Stimulated activated CD4-positive, alpha-beta T cell treated with anti-CD3 and anti-CD28 coated beads, Interleukin-15, amount 100 ng/mL, for 1 hour (primary cell): ENCODE measurements at places on chromosomes 1 and 21.
A peak's percentile ranks its signal among the peaks of the same experiment; 100 is the strongest.

GRCh38 chr1:111097356-111098099 lies 42.4 kb downstream of the DRAM2 start:
- DNase-seq, result no peak

DNA sequence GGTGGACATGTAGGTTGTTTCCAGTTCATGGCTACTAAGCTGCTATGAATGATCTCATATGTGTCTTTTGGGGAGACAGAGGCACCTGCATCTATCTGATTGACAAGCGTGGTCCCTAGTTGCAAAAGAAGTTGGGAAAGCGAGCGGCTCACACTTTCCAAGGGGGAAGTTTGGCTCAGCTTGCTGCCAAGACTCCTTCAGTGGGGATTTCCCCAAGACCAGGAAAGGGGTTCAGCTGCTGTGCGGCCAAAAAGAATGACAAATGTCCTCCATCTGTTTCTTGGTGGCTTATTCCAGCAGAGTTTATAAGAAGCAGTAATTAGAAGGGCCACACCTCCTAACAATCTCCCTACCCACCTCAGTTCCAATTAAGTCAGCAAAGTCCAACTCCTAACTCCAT lies 128.5 kb upstream of the GALNT2 start:
- DNase-seq, result no peak

- DNase-seq, result no peak
Measured at GRCh38 chr1:28104866-28105467, 16.6 kb upstream of the EYA3 start.

- no peak for DNase-seq
Measured at GRCh38 chr1:114828251-114828650, 26.4 kb upstream of the SYCP1 start.

GRCh38 chr1:226370144-226370923 lies 37.6 kb downstream of the PARP1 start:
- no peak for DNase-seq

DNA sequence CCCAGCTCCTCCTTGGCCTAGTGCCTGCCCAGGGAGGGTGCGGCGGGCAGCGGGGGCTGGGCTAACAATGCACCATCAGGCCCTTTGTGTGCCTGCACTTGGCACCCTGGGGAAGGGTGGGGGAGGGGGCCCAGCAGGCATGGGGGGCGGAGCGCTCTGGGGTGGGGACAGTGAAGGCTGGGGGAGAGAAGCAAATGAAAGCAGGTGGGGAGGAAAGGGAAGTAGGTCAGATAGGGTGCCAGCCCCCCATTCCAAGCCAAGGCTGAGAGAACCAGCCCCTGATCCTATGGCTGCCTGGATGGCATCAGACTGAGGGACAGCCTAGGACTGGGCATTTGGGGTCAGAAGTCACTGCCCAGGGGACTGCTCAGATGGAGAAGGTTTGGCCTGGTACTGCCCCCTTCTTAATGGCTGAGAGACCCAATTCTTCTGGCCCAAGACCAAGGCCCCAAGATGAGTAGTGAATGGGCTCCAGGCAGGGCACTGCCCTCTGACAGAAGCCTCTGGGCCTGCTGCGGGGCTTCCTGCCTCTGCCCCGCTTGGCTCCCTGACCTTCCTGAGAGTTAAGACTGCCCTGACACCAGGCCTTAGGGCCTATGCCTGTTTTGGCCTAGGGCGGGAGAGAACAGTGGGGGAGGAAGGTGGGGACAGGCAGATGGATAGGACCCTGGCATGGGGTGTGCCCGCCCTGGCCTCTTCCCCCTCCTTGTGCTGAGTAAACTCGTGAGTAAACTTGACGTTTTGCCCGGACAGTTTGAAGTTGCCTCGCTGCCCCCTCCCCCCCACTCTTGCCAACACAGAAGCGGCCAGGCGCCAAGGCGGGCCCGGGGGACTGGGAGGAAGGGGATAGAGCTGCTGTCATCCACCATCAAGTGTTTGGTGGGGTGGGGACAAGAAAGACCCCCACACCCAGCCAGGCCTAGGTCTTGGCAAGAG lies 2.7 kb downstream of the ZBTB7B start:
- DNase-seq, result no peak

GRCh38 chr1:89635825-89636815 lies 3.2 kb downstream of the LRRC8C start:
- DNase-seq, result no peak

DNA sequence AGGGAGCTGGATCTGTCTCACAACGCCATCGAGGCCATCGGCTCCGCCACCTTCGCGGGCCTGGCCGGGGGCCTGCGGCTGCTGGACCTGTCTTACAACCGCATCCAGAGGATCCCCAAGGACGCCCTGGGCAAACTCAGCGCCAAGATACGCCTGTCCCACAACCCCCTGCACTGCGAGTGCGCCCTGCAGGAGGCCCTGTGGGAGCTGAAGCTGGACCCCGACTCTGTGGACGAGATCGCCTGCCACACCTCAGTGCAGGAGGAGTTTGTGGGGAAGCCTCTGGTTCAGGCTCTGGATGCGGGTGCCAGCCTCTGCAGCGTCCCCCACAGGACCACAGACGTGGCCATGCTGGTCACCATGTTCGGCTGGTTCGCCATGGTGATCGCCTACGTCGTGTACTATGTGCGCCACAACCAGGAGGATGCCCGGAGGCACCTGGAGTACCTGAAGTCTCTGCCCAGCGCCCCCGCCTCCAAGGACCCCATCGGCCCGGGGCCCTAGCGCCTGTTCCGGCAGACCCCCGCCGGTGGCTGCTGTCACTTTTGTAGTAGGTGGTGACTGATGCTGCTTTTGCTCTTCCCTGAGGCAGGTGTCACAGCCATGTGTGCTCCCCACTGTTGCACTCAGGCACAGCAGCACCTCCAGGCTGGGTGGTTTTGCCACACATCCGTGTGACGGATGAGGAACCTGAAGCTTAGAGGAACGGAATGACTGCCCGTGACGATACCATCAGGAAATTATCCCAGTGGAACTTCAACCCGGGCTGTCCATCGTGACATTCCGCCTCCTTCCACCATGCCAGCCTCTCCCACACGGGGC lies 1.8 kb downstream of the LRRC3 start:
- no peak for DNase-seq

GRCh38 chr1:160117300-160117699 lies 1.7 kb downstream of the ATP1A2 start:
- no peak for DNase-seq

DNA sequence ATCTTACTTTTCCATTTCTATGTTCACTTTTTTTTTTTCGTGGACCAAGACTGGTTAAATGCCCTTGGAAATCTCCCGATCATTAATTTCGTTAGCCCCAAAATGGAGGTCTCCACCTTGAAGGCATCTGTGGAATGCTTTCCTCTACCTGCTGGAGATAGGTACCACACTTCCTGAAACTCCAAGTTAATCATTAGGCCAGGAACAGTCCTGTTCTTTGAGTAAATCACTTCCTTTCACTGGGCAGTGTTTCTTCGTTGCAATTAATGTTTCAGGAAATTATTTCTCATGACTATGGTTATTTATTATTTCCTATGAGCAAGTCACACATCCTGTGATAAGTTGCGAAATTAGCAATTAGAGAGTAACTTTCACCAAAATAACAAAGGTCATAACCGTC lies 225.2 kb upstream of the LYPLAL1 start:
- DNase-seq, result no peak

GRCh38 chr1:164720440-164721227 lies 161.7 kb downstream of the PBX1 start:
- no peak for DNase-seq

DNA sequence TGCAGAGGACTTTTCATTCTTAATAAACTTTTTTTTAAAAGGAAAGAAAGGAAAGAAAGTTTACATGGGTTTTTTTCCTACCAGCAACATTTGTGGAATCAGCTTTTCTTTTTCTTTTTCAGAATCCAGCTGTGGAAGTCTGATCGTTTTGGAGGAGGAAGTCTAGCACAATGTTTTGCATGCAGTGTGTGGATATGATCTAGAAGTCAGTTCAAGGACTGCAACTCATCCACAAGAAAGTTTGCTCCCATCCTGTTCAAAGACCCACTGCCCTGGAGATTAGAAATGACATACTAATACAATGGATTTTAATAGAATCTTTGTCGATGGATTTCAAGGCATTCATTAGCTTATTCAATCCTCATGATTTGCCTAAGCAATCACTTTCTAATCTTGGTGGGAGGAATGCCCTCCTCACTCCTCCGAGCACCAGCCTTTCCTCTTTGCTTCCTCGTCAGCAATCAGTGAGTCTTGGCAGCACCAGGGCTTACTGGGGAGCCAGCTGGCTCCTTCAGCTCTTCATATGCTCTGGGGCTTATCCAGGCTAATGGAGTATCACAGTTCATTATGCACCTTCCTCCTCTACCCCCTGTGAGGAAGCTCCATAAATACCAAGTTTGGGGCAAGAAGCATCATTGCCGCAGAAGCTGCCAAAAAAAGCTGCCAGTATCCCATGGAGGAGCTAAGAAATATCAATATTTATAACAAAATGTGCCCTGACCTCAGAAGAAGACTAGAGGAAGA lies 392.3 kb upstream of the PKN2 start:
- DNase-seq, result no peak

DNA sequence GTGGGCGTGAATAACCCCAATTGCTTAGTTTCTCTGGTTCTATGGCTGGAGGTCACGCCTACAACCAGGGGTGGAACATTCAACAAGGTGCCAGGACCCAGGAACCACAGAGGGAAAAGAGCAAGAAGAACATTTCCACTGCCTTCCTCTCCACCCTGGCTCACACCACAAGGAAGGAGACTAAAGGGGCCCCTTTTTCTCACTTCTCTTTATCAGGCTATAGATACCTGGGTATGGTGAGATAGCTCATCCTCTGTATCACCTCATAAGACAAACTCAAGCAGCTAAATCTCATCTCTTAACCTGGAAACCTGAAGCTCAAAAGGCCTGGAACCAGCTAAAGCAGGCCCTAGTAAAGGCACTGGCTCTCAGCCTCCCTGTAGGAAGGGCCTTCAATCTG lies 438.8 kb upstream of the OLFM3 start:
- DNase-seq, result no peak

DNA sequence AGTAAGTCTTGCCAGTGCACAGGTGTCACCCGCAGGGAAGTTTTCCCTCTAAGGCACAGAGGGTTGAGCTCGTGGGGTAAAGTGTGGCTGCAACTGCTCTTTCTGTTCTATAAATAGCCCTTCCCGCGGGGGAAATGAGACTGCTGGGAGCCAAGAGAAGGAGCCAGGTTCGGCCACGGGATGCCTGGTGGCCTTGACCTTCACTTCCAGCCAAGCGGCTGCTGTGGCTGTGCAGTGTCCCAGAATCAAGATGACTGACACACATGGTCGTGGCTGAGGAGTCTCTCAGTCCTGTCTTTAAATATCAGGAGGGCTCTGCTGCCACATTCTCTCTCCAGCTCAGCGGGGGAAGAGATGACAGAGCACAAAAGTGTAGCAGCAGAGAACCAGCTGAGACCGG lies 154.1 kb upstream of the VAMP3 start:
- DNase-seq, result no peak

DNA sequence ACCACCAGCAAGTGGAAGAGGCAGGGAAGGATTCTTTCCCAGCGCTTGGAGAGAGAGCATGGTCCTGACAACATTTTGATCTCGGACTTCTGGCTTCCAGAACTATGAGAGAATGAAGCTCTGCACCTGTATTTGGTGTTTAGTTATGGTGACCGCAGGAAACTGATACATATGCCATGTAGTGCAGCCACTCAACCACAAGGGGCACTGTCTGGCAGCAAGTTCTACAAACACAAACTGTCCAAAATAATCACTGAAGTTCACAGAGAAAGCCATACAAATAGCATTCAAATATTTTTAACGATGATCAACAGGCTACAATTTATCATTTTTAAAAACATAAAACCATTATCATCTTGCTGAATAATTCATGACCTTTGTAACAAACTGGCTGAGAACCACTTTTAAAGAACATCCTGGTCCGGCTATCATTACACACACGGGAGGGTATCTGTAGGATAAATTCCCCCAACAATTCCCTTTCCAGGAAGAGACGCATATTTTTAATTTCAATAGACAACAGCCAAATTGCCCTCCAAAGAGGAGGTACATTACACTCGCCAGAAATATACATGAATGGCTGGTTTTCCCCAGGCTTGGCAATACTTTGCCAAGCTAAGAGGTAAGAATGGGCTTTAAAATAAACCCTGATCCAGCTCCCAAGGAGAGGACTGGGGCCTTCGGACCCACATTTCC lies 9.2 kb upstream of the CBR3 start:
- peak; percentile 30 for DNase-seq

- no peak for DNase-seq
Measured at GRCh38 chr1:235127732-235128455, 743 bp downstream of the TOMM20 start.

DNA sequence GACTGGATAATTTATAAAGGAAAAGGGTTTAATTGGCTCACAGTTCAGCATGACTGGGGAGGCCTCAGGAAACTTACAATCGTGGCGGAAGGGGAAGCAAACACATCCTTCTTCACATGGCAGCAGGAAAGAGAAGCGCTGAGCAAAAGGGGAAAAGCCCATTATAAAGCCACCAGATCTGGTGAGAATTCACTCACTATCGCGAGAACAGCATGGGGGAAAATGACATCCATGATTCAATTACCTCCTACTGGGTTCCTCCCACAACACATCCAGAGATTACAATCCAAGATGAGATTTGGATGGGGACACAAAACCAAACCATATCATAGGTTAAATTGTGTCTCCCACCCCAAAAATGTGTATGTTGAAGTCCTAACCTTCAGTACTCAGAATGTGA lies 491.7 kb downstream of the SETD4 start:
- no peak for DNase-seq

DNA sequence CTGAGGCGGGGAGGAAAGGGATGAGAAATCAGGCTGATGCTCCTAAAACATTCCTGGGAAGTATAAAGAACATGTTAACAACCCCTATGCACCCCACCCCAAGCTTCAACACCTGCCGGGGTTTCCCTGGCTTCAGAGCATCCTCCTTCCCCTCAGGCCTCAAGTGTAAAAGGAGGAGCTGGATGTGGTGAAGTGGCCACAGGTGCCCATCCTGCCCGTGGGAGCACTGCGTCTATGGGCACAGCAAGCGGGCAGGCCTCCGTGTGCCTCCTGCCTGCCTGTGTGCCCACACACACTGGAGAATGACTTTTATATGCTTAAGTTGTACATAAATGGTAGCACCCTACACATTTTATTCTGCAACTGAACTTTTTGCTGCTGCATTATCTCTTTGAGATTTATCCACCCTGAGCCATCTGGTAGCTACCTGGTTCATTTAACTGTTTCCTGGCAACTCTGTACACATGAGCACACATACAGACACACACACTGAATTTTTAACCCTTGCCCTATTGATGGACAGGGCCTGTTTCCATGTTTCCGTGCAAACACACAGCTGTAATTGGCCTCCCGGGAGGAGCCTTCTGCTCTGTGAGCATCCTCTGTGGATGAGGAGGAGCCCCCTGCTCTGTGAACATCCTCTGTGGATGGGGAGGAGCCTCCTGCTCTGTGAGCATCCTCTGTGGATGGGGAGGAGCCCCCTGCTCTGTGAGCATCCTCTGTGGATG lies 13.4 kb upstream of the FTCD start:
- DNase-seq, result no peak

- no peak for DNase-seq
Measured at GRCh38 chr1:221766210-221766609, 24.3 kb upstream of the DUSP10 start.

- no peak for DNase-seq
Measured at GRCh38 chr1:28910379-28911115, 3.8 kb upstream of the EPB41 start.

GRCh38 chr21:14949603-14950002 lies 115.2 kb downstream of the NRIP1 start:
- no peak for DNase-seq

- no peak for DNase-seq
Measured at GRCh38 chr21:45998871-45999580, 17.5 kb downstream of the COL6A1 start.
